ENCODE measurements at places on chromosomes 7 and 10.
A peak's percentile ranks its signal among the peaks of the same experiment; 100 is the strongest.

GRCh38 chr7:121054925-121055324, 66.4 kb downstream of the CPED1 start:
- DNase-seq, result no peak

DNA sequence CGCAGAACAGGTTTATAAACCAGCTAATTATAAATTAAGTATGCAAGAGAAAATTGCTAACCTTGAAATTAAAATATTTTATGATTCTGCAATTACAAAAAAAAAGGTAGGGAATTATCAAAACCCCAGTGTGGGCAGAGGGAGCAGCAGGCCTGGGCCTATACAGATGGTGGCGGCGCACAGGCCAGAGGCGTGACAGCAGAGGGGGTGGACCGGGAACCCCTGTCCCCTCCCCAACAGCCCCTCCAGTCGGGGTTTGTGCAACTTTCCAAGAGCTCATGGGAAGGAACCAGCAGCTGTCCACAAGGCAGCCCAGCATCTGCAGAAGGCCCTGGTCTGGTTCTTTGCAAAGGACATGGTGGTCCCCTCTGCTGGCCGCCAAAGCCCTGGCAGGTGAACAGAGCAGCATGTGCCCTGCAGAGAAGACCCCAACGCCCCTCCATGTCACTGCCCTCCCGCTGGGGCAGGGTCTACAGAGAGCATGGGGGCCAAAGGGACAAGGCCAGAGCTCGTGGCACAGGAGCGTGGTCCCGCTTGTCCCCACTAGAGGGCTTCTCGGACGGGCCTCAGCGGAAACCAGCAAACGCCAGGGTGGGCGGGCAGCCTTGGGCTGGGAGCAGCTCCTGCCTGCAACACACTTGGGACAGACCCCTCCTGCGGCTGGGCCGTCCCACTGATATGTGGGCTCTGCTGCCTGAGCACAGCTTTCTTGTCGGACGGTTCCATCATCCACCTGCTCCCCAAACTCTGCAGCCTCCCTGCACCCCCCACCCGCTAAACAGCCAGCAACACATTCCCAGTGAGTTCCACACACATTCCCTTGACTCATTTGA, 75.1 kb downstream of the EBF3 start:
- peak; percentile 6 for DNase-seq

- peak; percentile 14 for DNase-seq
Measured at GRCh38 chr7:74587435-74588126, 69.9 kb upstream of the GTF2I start.

DNA sequence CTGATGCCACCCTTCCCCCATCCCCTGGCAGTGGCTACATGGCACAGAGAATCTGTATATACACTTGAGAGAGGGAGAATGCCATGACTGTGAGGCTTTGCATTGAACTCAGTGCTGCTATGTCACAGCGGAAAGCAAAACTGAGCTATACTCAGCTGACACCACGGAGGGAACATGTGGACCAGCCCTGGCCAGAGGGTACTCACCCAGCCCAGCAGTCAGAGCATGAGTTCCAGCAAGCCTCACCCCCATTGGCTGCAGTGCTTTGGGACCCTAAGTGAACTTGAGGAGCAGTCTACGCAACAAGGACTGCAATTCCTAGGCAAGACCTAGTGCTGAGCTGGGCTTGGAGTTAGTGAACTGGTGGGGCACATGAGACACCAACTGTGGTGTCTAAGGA, 10.3 kb upstream of the AOC1 start:
- no peak for DNase-seq

DNA sequence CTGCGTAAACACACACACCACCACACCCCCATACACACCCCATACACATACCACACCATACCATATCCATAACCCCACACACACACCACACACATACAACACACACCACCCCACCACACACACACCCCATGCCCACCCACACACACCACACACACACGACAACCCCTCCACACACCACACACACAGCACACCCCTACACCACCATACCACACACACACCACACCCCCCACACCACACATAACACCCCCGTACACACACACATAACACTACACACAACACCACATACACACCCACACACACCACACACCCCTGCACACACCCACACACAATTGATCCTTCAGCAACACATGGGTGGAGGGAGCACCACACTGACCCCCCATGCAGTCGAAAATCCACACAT, 50.3 kb upstream of the BMS1 start:
- DNase-seq, result no peak

GRCh38 chr10:118792526-118792925, 37.8 kb upstream of the CACUL1 start:
- peak; percentile 20 for DNase-seq

DNA sequence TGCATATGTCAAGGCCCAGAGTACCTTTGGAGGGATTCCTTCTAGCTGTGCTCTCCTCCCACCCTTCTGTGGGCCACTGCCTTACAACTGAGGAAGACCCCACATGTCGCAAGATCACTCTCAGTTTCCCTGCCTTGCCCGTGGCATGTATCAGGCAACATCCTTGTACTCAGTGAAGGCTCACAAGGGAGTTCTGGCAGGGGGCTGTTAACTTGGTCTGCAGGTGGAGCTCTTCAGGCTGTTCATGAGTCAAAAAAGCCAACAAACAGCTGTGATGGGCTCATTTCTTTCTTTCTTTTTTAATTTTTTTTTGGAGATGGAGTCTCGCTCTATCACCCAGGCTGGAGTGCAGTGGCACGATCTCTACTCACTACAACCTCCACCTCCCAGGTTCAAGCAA, 513.0 kb upstream of the ANKRD30A start:
- no peak for DNase-seq

GRCh38 chr7:36748017-36748487, 23.8 kb upstream of the AOAH start:
- DNase-seq, result no peak

DNA sequence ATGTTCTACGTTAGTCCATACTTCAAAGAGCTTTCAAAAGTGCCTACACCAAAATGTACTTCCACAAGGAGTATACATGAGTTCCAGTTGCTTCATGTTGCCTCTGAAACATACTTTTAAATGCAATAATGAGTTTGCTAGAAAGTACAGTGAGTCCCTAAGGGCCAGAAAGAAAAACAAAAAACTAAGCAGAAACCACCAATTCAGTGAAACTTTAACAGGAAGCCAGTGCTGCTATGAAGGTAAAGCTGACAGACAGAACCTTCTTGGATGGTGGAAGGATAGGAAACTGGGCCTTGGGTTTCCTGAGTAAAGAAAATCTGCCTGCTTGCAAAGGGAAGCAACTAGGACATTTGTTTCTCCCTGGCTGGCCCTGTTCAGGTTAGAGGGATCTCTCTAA, 104.2 kb downstream of the CTTNBP2 start:
- no peak for DNase-seq

DNA sequence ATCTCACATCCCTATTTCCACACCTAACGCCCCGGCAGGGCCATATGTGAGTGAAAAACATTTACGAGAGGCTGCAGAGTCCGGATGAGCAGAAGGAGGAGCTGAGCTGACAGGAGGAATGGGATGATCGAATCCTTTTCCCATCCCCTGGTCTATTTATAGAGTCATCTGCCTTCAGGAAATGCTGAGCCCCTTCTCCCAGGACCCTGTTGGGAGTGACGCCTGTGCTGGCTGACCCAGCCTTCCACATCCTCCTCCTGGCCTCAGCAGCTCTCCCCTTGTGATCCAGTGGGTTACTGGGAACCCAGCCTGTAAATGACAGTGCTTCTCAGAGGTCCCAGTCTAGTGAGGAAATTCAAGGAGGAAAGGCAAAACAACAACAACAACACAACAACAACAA, 16.6 kb downstream of the DENND2A start:
- no peak for DNase-seq

GRCh38 chr7:140327261-140327661, 71.1 kb downstream of the SLC37A3 start:
- DNase-seq, result no peak

GRCh38 chr10:5570979-5571810, 46.4 kb downstream of the CALML3 start:
- DNase-seq, result no peak

- DNase-seq, result no peak
Measured at GRCh38 chr10:15222511-15222910, 54.0 kb upstream of the NMT2 start.

DNA sequence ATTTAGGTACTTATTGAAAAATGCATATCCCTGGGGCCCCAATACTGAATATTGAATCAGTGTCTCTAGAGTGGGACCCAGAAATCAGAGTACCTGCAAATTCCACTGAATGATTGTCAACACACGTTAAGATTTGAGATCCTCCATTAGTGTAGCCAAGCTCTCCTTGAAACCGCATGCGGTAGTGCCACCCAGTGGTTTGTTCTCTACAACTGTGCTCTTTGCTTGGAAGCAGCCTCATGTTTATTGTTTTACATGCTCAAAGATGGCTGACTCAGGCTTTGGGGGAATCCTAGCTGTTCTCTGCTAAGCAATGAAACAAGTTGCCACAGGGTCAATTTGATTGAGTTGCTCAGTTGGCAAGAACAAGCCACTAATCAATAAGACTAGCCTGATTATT, 340.2 kb upstream of the CELF2 start:
- peak; percentile 2 for DNase-seq

DNA sequence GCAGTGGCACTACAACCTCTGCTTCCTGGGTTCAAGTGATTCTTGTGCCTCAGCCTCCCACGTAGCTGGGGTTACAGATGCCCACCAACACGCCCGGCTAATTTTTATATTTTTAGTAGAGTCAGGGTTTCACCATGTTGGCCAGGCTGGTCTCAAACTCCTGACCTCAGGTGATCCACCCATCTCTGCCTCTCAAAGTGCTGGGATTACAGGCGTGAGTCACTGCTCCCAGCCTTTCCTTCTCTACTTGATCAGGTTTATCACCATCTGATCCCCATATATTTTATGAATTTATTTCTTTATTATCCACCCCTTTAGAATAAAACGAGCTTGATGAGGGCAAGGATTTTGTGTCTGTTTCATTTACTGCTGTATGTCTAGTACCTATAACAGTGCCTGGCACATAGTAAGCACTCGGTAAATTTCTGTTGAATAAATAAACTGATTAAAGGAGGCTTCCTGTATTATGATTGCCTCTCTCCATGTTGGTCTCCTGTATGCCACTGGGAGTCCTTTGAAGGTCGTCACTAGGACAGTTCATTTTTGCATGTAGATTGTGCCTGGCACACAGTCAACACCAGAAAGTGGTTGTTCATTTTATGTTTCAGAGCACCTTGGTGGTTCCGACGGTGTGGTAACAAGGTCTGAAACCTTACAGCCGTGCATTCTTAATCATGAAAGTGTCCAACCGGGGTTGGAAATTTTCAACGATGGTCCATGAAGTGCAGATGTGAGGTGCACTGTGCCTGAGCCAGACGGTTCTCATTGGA, 9.6 kb upstream of the EIF3A start:
- no peak for DNase-seq

DNA sequence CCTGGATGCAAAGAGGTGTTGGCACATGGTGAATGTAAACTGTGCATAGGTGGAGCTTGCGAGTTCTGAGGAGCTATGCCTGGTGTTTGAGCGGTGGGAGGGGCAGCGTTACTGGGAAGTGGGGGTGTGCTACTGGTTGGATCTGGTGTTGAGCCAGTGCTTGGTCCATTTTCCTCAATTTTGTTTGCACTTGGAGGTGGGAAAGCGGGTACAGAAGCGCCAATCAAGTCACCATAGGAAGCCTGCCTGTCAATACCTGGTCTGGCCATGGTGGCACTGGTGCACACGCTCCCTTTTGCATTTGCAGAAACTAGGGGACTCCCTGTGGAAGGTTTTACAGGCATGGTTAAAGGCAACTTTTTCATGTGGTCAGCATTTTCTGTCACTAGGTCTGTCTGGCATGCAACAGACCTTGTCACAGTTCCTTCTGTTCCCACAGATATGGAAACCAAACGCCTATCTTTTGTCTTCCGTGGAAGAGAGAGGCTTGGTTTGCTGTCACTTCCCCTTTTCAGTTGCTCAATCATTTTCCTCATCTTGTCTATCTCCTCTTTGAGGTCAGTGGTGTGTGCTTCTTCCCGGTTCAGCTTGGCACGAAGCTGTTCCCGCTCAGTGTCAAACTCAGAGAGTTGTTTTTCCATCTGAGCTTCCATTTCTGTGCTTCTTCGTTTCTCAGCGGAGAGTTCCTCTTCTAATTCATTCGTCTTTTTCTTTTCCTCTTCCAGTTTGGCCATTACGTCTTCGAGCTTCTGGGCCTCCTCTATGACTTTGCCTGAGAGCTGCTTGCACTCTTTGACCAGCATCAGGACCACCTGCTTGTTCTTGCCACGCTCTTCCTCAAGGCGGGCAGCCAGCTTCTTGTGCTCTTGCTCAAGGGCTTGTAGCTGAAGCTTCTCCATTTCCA, 81.1 kb downstream of the CTTNBP2 start:
- DNase-seq, result no peak

GRCh38 chr7:106542550-106543220, 118.3 kb downstream of the CCDC71L start:
- peak; percentile 0 for DNase-seq

DNA sequence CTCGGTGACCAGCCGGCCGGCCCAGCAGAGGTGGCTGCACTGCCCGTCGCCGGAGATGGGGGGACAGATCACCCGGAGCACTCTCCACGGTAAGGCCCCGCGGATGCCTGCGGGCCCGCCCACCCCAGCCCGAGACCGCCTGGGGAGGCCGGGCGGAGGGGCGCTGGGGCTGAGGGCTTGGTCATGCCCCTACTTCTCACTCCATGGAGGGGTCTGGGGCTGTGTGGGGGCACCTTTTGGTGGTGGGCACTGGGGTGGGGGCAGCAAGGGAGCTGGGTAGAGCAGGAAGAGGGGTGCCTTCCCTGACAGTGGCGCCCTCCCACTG, 61.8 kb downstream of the NEURL1 start:
- DNase-seq, result no peak

- DNase-seq, result no peak
Measured at GRCh38 chr10:28664369-28664740, 13.0 kb upstream of the BAMBI start.

GRCh38 chr7:85396676-85397075, 209.8 kb upstream of the SEMA3D start:
- DNase-seq, result no peak

- DNase-seq, result no peak
Measured at GRCh38 chr10:114009281-114009996, 34.2 kb upstream of the ADRB1 start.

GRCh38 chr10:33114451-33114952, 156.5 kb upstream of the ITGB1 start:
- no peak for DNase-seq

DNA sequence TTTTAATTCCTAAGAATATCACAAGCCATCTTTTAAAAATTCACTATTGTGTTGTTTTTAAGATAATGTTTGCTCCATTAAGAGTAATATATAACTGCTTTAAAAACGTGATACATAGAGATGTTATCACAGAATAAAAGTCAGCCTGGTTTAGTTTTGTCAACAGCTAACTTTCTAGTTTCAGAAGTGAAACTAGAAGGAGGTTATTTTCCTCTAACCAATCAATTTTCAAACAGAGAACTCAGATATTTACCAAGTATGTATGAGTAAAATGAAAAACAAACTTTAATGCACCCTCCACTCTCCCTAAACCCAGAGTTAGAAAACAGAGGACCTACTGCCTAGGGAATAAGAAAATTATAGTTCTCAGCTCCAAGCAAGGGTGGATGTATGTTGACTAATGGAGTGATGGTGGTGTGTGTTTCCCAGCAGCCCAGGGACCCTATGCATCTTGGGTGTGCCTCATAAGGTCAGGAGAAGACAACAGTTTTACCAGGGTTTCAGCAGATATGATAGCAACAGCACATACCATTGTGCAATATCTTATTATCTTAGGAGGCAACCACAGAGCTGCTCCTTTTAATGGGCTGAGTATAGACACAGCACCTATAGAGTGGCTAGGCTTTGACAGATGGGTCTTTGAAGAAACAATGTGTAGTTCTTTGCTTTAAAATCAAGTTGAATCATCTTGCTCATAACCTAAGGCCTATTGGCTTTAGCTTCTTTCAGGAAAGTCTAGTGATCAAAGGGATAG, 58.4 kb downstream of the PTPRZ1 start:
- no peak for DNase-seq

Measured in substantia nigra (tissue), 51 donors.